ENCODE measurements at places on chromosomes 4 and X. TPM values are rescaled to one million over a fixed set of nuclear protein-coding genes. Genes with fewer than 3 reads are reported as not detected.

The MAGEE2 gene
- 0.17 TPM for total RNA-seq

The ARMCX4 gene
- total RNA-seq, result 1.8 TPM

The SORCS2 gene
- 1.4 TPM for total RNA-seq

The ODAPH gene
- total RNA-seq, result 0.41 TPM

The PNMA5 gene
- not detected for total RNA-seq

The RBM41 gene
- total RNA-seq, result 13.1 TPM

The ZNF185 gene
- 45.4 TPM for total RNA-seq

The FAT4 gene
- 2.9 TPM for total RNA-seq

The SLC10A4 gene
- 0.58 TPM for total RNA-seq

The SERTM2 gene
- total RNA-seq, result not detected

The DUSP21 gene
- not detected for total RNA-seq
